Lower lobe of right lung (tissue), 2 donors: ENCODE measurements at places on chromosomes 7 and 10. TPM values are rescaled to one million over a fixed set of nuclear protein-coding genes. Genes with fewer than 3 reads are reported as not detected.

PPP1R3C gene
- 10.8 TPM for total RNA-seq

DNA sequence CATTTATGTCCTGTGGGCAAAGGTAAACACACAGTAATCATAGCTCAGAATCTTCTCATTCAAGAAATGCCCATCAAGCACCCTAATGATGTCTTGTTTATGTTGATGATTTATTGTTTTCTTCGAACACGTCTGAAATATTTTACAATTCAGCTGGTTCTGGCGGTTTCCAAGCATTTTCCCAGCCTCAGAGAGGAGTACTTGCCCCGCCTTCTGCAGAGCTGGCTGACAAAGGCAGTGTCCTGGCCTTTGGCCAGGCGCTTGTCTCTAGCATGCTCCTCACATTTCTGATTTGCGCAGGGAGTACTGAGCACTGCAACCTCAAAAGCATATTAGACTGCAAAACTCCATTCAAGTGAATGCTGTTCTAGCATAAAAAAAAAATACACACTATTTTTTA lies 314.2 kb upstream of the GNAI1 start:
- peak; percentile 46 for DNase-seq
- H3K4me3 ChIP-seq, result no peak overlapping the region
- no peaks in the 10 kb centered on the region for H3K27me3 ChIP-seq
- H3K36me3 ChIP-seq, result no peaks in the 10 kb centered on the region

GRCh38 chr7:131045526-131045925 lies 282.1 kb upstream of the MKLN1 start:
- H3K27me3 ChIP-seq, result no peaks in the 10 kb centered on the region
- no peak for DNase-seq
- peaks cover 25% of the 10 kb centered on the region for H3K36me3 ChIP-seq
- no peak overlapping the region for H3K4me3 ChIP-seq

- no peaks in the 10 kb centered on the region for H3K36me3 ChIP-seq
- DNase-seq, result no peak
- H3K27me3 ChIP-seq, result no peaks in the 10 kb centered on the region
- no peak overlapping the region for H3K27ac ChIP-seq
- H3K4me3 ChIP-seq, result no peak overlapping the region
- H3K4me1 ChIP-seq, result no peaks in the 10 kb centered on the region
Measured at GRCh38 chr10:130220251-130221185, 84.3 kb downstream of the GLRX3 start.

- H3K27ac ChIP-seq, result peak overlapping the region; percentile 8
- no peaks in the 10 kb centered on the region for H3K36me3 ChIP-seq
- peaks cover 7% of the 10 kb centered on the region for H3K4me1 ChIP-seq
- no peak overlapping the region for H3K4me3 ChIP-seq
- no peak for DNase-seq
- no peaks in the 10 kb centered on the region for H3K27me3 ChIP-seq
Measured at GRCh38 chr7:90574146-90574819, 21.8 kb upstream of the CDK14 start.

ZNF679 gene
- total RNA-seq, result not detected
